ENCODE measurements at places on chromosomes 4 and X.

GRCh38 chr4:4603592-4603991 is 61.7 kb upstream of the STX18 start:
- no peak for DNase-seq

- no peak for DNase-seq
Measured at GRCh38 chr4:155763551-155763950, 4.7 kb downstream of the GUCY1B1 start.

- DNase-seq = no peak
Measured at GRCh38 chr4:157043131-157043530, 32.8 kb upstream of the GLRB start.

DNA sequence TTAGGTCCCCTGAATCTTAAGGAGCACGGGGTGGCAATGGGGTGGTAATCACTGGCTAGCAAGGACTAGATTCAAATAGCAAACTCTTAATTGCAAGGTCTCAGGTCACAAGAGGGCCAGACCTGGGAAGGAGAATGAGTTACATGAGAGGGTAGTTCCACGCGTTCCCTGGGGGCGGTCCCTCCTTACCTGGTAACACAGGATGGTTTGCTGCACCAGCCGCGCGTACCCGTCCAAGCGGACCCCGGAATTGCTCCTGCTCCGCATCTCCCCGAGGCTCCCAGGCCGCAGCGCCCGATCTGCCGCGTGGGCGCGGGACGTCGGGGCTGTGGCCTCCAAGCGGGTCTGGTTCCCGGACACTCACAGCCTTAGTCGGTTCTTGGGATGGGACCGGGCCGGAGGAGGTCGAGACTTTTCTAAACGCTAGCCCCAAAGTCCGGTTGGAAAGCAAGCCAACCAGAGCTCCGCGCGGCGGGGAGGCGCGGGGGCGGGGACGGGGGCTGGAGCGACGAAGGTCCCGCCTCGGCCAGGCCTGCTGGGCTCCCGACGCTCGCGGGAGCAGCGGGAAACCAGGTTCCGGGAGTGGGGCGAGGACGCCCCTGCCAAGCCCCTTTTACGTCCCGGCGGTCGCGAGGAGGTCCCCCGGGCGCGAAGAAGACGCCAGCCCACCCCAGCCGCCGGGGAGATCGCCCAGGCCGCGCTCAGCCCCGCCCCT is at the start of gene PHKA2:
Gene PHKA2, minus strand, starts transcription at position 449 of the 715 bp plus-strand sequence. Its CDS starts 182 bp downstream, at position 267.
- DNase-seq = no peak

GRCh38 chrX:105872941-105873340 is 50.6 kb downstream of the NRK start:
- no peak for DNase-seq
